ENCODE measurements at places on chromosomes 13 and 19. TPM values are rescaled to one million over a fixed set of nuclear protein-coding genes. Genes with fewer than 3 reads are reported as not detected.

GRCh38 chr19:47377801-47378200, 28.7 kb downstream of the DHX34 start:
- no peak overlapping the region for H3K27ac ChIP-seq
- H3K27me3 ChIP-seq, result no peaks in the 10 kb centered on the region
- H3K4me1 ChIP-seq, result peaks cover 17% of the 10 kb centered on the region
- peaks cover 18% of the 10 kb centered on the region for H3K36me3 ChIP-seq
- DNase-seq, result no peak

GRCh38 chr13:39224671-39225240, 186.5 kb downstream of the NHLRC3 start:
- no peak for DNase-seq
- H3K4me1 ChIP-seq, result no peaks in the 10 kb centered on the region
- H3K27me3 ChIP-seq, result no peaks in the 10 kb centered on the region
- no peaks in the 10 kb centered on the region for H3K36me3 ChIP-seq

DHRS12 gene
- total RNA-seq, result 7.2 TPM

DNA sequence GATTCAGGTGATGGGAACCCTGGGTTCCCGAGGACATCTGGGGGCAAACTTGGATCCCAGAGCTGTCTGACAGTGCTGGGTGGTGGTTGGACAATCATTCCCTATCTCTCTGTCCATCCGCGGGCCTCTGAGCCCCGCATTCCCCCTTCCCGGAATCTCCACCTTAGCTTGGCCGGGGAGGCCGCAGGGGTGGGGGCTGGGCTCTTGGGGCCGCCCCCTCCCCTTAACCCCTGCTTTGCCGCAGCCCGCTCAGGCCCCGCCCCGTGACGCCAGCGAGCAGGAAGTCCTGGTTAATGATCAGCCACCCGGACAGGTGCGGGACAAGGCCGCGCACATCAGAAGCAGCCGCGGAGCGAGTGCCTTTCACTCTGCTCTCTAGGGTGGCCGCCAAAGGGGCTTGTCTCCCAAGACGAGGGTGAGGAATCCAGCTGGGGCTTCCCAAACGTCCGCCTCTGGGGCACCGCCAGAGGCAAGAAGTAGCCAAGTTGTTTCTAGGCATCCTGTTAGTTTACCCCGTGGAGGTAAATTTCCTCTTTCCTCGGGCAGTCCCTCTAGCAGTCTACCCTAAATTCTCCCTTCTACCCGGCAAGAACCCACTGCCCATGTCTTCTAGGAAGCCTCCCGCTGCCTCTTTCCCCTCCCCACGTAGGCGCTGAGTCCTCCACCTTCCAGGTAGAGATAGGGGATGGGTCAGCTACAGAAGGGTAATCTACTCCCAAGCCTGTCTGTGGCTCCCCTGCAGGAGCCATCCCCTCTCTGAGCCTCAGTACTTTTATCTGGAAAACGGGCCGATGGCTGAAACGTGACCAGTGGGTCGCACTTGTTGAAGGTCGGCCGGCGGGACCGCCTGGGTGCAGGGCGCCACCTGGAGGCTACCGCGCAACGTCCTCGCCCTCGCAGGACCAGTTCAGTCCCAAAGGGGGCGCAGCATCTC, 3.0 kb downstream of the IRF2BP1 start:
- peak overlapping the region; percentile 24 for H3K27ac ChIP-seq
- H3K4me3 ChIP-seq, result no peak overlapping the region

CASP14 gene
- not detected for total RNA-seq

SLC17A7 gene
- total RNA-seq, result 0.07 TPM
